Suppressor macrophage treated with lipopolysaccharide for 1 hour (primary cell): ENCODE measurements at places on chromosomes 7 and 10.
A peak's percentile ranks its signal among the peaks of the same experiment; 100 is the strongest.

- no peak for DNase-seq
These were observed 31.1 kb downstream of the PITRM1 start for GRCh38 chr10:3141351-3142005.

DNA sequence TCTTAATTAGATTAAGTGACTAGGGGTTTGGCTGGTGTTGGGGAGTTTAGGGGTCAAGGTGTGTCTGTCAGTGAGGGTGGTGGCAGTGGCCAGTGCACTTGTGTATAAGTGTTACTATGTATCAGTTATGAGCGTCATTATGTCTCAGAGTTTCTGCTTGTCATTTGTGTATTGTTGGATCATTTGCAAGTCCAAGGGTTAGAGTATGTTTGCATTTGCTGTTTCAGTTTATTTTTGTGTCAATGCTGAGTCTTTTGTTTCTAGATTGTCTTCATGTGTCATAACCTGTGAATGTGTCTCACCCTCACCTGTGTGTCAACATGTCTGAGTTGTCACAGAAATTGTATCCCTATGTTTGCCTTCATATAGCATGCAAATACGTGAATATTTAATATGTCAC lies 97.5 kb upstream of the PAX2 start:
- no peak for DNase-seq

DNA sequence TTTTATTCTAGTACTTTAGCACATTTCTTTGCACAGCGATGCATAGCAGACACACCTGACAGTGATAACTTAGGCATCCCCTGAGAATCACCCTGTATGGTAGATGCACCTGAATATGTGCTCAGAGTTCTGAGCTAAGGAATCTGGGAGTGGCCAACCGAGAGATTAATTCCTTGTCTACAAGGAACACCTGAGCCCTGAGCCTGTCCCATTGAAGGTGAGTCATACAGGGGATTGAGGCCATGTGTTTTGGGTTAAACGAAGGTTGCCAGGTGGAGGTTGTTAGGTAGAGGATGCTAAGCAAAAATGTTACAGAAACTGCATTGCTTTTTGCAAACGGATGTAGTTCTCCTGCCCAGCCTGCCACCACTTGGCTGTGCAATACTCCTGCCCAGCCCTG lies 128.9 kb downstream of the AMPH start:
- no peak for DNase-seq

GRCh38 chr7:43647673-43648472 lies 65.0 kb downstream of the STK17A start:
- DNase-seq, result peak; percentile 58

DNA sequence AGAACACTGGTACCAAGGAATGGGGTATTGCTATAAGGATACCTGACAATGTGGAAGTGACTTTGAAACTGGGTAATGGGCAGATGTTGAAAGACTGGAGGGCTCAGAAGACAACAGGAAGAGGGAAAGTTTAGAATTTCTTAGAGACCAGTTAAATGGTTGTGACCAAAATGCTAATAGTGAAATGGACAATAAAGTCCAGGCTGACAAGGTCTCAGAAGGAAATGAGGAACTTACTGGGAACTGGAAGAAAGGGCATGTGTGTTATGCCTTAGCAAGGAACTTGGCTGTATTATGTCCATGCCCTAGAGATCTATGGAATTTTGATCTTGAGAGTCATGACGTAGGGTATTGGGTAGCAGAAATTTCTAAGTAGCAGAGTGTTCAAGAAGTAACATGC lies 38.0 kb downstream of the FAM149B1 start:
- peak; percentile 55 for DNase-seq
